CD8-positive, alpha-beta T cell (primary cell): ENCODE measurements at places on chromosomes 5 and 9.

GRCh38 chr5:180283026-180283615 lies 8.8 kb downstream of the MAPK9 start:
- DNase-seq = no peak

- no peak for DNase-seq
Measured at GRCh38 chr9:28927691-28928090, 1354.4 kb upstream of the C9orf72 start.

GRCh38 chr5:120531215-120531614 lies 67.1 kb downstream of the PRR16 start:
- DNase-seq = no peak

DNA sequence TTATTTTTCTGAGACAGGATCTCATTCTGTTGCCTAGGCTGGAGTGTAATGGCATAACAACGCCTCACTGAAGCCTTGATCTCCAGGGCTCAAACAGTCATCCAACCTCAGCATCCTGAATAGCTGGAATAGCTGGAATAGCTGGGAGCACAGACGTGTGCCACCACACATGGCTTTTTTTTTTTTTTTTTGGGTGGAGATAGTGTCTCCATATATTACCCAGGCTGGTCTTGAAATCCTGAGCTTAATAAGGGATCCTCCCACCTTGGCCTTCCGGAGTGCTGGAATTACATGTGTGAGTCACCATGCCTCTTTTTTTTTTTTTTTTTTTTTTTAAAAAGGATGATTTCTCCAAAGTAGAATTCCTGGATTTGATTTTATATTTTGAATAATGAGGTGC lies 60.7 kb downstream of the NSD1 start:
- no peak for DNase-seq

- no peak for DNase-seq
Measured at GRCh38 chr9:3742586-3742985, 216.8 kb upstream of the RFX3 start.

GRCh38 chr5:96354237-96354636 lies 78.8 kb downstream of the PCSK1 start:
- DNase-seq = no peak

GRCh38 chr5:131270809-131271208 lies 7.0 kb downstream of the CDC42SE2 start:
- DNase-seq = no peak

DNA sequence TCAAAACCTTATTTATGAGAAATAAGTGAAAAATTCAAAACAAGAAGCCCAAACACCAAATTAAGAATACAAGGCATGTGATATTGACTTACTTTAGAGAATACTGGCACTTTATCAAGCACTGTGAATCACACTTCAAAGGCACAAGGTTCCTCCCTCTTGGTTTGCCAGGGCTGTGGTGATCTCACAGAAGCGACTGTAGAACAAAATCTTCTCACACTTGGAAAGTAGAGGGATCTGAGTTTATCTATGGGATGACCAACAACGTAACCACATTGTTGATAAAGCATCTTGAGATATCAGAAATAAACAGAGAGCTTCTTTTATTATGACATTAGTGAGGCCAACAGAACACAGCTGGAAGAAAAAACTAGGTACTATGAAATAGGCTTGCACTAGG lies 295.9 kb downstream of the NFIB start:
- no peak for DNase-seq

- no peak for DNase-seq
Measured at GRCh38 chr5:5384660-5385330, 37.7 kb upstream of the ICE1 start.

DNA sequence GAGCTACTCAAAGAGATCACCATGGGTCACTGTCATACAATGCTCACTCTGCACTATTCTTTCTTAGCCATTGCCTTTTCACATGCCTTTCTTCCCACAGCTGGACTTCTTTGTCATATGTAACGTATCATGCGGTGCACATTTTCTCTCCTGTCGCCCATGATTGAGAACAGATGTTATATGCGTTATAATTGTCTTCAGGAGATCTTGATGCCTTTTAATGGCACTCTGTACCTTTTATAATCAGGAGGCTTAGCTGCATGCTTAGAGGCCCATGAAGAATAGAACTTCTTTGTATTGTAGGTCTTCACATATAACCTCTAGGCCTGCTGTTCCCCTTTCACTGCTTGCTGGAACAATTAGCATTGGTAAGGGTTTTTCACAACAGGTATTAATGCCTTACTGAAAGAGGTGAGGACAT lies 436.1 kb downstream of the CDH10 start:
- DNase-seq = no peak

DNA sequence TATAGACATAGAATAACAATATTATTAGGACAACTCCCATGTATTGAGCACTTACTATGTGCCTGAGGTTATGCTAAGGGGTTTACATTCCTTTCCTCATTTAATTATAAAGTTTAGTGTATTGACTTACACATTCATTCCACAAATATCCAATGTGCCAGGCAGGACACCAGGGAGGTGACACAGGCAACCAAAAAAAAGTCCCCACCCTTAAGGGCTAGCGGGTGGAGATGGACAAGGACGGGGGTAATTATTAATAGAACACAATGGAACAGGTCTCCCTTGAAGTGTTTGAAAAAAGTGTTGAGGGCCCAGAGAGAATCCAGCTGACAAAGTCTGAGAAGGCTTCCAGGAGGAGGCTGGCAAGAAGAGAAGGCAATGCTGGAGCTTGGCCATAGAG lies 5.7 kb downstream of the TBC1D2 start:
- no peak for DNase-seq

DNA sequence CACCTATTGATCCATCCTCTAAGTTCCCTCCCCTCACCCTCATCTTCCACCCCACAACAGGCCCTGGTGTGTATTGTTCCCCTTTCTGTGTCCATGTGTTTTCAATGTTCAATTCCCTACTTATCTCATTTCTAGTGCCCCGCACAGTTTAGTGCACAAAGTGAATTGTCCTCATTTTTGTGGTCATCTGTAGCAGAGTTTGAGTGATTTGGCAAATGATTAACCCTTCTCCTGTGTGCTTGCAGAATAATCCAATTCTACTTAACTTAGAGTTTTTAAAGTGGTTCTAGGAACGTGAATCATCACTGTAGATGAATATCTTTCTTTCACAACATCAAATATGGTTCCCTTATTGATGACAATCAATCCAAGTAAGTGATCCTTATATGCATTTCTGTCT lies 6.3 kb upstream of the HAPLN1 start:
- no peak for DNase-seq

- no peak for DNase-seq
Measured at GRCh38 chr5:82622205-82622604, 344.1 kb upstream of the RPS23 start.

GRCh38 chr9:94449486-94449885 lies 105.4 kb upstream of the PCAT7 start:
- DNase-seq = no peak

GRCh38 chr5:26856238-26856637 lies 182.1 kb downstream of the CDH9 start:
- DNase-seq = no peak

- DNase-seq = no peak
Measured at GRCh38 chr9:125761676-125762450, 14.7 kb downstream of the PBX3 start.

- no peak for DNase-seq
Measured at GRCh38 chr9:20315677-20316076, 306.6 kb downstream of the MLLT3 start.

DNA sequence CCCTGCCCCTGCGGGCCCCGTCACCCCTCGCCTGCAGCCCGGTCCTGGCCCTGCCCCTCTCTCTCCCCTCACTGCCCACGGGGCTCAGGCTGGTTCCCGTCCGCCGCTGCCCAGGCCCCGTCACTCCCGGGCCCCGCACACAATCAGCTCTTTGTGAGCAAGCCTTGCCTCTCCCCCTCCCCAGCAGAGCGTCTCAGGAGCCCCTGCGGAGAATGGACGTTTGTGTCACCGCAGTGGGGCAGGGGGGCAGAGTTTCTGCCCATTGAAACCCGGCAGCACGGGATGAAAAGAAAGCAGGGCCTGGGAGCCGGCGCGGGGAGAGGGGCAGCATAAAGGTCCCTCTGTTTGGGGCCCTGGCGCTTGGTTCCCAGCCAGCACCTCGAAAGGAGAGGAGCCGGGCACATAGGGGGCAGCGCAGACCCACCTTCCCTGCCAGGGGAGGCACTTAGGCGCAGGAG lies 13.5 kb upstream of the NUP214 start:
- no peak for DNase-seq

- no peak for DNase-seq
Measured at GRCh38 chr5:167999182-167999581, 292.3 kb upstream of the WWC1 start.

- no peak for DNase-seq
Measured at GRCh38 chr5:135307143-135307903, 91.7 kb downstream of the MACROH2A1 start.

DNA sequence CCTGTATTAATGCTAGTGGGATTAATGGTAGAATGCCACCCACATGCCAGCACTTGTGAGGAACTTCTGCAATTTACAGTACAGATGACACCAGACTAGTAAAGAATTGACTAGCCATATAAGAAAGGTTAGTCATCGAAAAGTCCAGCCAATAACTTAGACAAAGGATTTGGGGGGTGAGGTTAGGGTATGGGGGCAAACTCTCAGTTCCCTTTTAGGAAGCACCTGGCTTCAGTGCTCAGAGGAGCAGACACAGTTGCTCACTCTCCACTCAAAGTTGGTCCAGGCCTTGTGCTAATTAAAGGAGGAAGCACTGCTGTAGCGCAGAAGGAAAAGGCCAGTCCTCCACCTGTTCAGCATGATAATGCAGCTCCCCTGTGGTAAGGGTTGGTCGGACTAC lies 25.2 kb downstream of the TGFBR1 start:
- no peak for DNase-seq

DNA sequence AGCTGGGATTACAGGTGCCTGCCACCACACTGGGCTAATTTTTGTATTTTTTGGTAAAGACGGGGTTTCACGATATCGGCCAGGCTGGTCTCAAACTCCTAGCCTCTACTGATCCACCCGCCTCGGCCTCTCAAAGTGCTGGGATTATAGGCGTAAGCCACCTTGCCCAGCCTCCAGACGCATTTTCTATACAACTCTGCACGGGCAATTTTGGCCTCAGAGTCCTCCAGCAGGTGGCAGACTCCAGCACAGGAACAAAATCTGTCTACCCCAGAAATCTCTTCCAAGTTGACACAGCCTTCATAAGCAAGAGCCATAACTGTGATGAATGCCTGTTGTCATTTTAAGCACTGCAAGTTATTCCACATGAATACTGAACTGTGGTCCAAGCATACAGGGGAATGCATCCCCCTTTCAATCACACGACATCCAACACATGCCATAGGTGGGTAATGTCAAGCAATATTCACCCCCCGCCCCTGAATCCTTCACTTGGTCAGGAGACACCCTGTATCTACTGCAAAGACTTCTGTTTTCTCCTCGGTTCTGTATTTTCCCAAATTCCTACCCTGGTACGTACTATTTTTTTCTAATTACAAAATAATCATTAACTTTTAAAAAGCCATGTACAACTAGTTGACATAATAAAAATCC lies 50.8 kb downstream of the ALDH7A1 start:
- no peak for DNase-seq

DNA sequence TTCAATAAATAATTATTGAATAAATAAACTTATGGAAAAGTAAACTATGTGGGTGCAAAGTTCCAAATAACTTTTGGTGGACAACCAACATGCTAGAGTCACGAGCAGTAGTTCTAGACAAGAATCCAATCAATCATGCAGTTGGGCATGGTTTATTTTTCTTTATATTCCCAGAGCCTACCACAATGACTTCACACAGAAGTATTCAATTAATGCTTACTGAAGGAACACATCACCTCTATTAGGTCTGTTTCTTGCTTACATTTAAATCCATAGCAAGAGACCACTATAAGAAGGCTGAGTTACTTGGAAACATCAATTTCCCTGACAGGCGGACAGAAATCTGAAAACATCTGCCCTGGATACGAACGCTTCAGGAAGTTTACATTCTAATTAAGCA lies 214.2 kb downstream of the TMEM232 start:
- no peak for DNase-seq

DNA sequence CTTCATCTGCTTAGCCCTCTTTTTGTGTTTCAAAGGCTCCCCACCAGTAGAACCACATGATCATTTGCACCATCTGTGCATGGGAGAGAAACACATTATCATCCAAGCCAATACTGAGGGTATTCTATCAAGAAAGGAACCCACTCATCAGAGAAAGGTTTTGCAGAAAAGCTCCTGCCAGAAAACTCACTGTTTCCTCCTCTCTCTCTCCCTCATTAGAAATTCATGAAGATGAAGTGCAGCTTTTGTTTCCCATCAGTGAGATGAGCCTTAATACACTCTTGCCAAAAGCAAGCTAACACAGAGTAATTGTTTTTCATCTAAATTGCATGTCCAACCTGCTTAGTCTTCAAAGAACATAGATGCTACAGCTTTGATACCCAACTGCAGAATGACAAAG lies 142.4 kb upstream of the GRAMD2B start:
- no peak for DNase-seq

GRCh38 chr9:105245029-105245890 lies 809 bp downstream of the SLC44A1 start:
- DNase-seq = peak; percentile 79

DNA sequence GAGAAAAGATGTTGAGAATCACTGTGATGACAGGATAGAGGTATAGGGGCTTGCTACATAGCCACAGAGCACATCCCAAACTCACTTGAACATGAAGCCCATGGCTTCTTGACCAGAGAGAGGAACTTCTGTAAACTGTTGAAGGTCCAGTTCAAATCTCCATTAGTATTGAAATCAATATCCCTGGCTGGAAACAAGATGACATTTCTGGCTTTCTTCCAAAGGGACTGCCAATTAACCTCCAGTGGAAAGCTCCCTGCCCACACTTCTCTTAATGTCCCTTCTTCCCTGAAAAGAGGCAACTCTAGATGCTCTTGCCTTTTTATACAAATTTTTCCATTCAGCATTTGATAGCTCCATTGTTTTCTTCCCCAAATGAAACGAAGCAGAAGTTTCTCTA lies 612.1 kb downstream of the EBF1 start:
- no peak for DNase-seq

- no peak for DNase-seq
Measured at GRCh38 chr5:93636837-93637236, 53.8 kb downstream of the NR2F1 start.

DNA sequence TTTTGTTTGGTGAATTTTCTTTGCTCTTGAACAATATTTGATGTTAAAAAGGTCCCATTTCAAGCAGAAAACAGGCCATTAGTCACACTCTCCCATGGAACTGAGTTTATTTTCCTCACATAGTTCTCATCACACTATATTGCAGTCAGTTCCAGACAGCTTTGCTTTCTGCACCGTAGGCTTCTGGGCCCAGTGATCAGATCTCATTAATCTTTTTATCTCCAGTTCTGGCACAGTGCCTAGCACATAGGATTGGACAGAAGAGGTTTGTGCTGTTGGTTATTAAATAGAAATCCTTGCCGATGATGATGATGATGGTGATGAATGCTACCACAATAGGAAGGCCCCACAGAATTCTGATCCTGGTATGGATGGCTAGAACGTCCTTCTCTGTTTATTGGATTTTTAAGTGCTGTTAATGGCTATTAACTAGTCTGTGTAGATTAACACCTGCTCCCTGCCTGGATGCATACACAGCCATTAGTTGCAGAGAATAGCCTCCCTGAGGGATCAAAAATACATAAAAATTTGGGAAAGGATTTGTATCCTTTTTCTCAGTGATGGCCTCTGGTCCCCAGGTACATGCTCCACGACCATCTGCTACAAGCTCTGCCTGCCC lies 52.0 kb upstream of the NTRK2 start:
- DNase-seq = no peak
